ENCODE measurements at places on chromosomes 1 and 21.

DNA sequence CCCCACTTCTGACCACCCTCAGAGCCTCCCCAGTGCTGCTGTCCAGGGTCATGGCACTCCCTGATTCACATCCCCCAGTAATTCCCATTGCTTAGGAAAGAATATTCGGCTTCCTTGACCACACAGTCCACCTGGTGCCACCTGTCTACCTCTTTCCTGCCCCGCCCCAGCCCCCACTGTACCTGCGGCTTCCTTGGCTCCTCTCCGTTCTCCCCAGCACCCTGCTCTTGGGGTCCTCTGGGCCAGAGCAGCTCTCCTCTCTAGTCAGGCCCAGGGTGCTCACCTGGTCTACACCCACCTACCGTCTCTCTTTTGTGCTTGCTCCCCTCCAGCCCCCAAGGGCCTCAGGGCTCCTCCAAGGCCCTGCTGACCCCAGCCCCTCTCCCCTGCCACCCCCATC is 142.6 kb downstream of the PEX14 start:
- no peak for DNase-seq

GRCh38 chr1:157262422-157262821 is 124.2 kb upstream of the ETV3 start:
- DNase-seq, result no peak

- no peak for DNase-seq
Observed at GRCh38 chr1:1144122-1144842, 28.4 kb upstream of the C1orf159 start.

DNA sequence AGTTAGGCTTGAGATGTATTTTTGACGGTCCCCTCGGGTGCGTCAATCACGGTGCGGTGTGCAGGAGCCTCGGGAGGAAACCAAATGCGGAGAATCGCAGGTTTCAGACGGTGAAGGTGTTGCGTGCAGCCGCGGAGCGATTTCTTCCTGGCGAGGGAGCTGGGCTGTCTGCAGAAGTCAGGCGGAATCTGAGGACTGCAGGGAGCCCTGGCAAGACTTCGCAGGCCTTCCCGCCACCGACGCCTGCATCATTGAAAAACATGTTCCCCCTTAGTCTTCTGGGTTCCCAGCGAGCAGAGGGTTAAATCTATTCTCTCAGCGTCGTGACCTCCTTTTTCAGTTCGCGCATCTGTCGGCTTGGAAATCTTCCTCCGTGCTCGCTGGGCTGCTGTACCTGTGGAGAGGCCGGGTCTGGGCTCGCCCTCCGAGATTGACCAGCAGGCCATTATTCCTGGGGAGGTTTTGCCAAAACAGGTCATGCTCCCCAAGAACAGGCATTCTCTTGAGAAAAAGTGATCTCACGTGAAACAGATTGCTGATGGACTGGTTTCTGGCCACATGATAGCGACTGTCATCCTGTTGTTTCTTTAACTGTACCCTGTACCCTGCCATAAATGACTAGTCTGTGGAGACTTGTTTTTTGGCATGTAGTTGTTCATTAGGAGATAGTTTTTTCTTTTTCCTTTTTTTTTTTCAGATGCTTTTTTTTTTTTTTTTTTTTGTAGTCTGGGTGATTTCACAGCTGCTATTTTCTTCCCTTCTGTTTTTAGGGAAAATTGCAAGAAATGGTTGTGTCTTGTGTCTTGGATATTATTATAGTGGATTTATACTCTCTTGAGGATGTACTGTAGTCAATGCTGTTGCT is 894 bp downstream of the EPB41 start:
- DNase-seq, result peak; percentile 42

- DNase-seq, result no peak
Observed at GRCh38 chr1:45713711-45714110, 25.7 kb downstream of the TMEM69 start.

- DNase-seq, result no peak
Observed at GRCh38 chr1:33342041-33342723, 21.3 kb upstream of the A3GALT2 start.

- no peak for DNase-seq
Observed at GRCh38 chr1:55854911-55855310, 639.7 kb upstream of the USP24 start.

DNA sequence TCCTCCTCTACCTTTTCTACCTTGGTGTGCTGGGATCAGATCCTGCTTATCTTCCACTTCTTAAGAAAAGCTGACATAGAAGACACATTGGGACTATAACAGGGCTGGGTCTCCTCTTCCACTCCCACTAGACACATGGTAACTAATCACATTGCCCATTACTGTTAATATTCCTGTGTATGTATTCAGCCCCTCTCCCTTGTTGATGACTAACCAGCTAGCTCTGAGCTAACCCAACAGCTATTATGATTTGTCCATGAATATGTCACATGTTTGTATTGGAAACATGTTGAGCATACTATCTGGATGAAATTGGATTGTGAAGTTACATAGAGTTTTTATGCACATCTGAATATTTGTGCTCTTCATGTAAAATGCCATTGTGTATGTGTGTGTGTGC is 52.9 kb downstream of the MPZL1 start:
- DNase-seq, result no peak

GRCh38 chr1:110411173-110411735 is 3.8 kb upstream of the LAMTOR5 start:
- DNase-seq, result no peak

GRCh38 chr21:23471877-23472276 is 2135.4 kb downstream of the MRPL39 start:
- DNase-seq, result no peak

- DNase-seq, result no peak
Observed at GRCh38 chr1:98940722-98941079, 64.0 kb downstream of the PLPPR5 start.

- DNase-seq, result no peak
Observed at GRCh38 chr1:228986093-228986904, 251.0 kb downstream of the RHOU start.

DNA sequence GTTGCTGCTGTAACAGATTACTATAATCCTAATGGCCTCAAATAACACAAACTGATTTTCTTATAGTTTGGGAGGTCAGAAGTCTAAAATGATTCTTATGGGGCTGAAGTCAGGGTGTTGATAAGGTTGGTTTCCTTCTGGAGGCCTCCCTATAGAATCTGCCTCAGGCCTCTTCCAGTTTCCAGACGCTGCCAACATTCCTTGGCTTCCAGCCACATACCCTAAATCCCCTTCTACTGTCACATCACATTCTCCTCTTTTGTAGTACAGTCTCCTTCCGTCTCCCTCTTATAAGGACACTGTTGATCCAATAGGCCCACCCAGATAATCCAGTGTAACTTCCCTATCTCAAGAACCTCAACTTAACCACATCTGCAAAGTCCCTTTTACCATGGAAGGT is 145.3 kb upstream of the NCAM2 start:
- DNase-seq, result no peak

DNA sequence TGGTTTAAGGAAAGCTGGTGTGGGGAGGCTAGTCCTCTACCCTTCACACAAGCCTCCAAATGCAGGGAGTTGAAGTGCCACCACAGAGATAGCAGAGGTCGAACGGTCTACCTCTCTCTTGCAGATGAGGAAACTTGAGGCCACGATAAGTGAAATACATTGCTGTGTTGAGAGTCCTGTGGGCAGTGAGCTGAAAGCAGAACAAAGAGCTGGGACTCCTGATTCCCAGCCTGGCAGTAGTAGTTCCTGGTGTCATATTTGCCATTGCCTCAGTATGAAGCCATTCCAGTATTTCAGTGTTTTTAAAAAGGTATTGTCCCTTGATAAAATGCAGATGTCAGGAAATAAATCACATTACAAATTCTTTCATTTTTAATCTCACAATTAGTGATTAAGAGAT is 28.6 kb downstream of the AK4 start:
- no peak for DNase-seq

DNA sequence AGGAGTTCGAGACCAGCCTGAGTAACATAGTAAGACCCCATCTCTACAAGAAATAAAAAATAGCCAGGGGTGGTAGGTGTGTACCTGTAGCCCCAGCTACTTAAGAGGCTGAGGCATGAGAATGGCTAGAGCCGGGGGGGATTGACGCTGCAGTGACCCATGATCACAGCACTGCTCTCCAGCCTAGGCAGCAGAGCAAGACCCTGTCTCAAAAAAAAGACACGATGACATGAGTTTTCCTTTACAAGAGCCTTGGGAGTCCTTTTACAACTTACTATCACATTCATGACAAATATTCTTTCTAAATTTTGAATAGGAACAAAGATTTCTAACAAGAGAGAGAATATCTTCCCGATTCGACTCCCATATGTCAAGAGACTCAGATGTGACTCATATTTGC is 3.3 kb upstream of the BRWD1 start:
- no peak for DNase-seq

- DNase-seq, result no peak
Observed at GRCh38 chr1:213719462-213719861, 268.3 kb upstream of the PROX1 start.

- DNase-seq, result no peak
Observed at GRCh38 chr1:86852782-86853408, 61.0 kb downstream of the SELENOF start.

GRCh38 chr1:3515272-3515671 is 60.8 kb downstream of the ARHGEF16 start:
- DNase-seq, result no peak

DNA sequence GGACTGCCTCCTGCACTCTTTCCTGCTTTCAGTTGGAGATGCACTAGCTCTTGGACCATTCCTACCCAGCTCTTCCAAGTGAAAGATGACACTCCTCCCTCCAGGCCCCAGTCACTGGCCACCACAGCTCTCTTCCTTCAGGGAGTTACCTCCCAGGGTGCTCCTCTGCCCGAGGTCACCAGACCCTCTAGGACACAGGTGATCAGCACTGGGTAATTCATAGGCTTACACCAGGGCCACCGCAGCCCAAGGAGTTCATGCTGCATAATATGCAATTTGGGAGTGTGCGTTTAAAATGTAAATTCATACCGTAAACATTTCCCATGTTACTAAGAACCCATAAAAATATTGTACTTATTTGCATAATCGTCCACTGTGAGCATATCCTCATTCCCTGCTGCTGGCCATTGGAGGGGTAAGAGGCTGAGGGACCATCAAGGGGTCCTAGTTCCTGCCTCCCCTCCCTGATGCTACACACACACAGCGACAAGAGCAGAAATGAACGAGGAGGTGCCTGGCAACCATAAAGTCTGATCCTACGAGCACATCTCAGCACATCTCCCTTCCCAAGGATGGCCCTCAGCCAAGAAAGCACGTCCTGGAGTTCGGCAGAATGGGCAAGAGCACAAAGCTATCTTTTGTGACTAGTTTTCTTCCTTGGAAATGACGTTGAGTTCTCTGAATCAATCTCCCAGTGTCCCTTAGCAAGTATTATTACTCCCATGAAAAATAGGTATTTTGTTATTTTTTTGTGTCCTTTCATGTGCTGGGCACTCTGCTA is 222.9 kb upstream of the RAB4A start:
- DNase-seq, result no peak

DNA sequence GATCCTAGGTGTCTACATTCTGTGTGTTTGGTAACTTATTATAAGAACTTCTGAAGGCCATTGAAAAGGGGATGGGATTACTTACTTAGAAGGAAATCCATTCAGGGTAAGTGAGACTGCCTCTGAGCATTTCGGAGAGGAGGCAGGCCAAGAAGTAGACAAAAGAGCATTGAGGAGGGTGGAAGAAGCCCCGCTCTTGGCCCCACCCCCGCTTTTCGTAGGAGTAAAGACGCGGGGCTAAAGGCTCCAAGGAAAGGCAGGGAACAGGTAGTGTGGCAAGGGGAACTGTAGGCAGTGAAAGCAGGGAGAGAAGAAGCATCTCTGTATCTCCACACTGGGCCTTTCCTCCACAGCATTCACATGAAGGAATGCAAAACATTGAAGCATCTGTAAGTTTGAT is 51.8 kb upstream of the GRIK1 start:
- no peak for DNase-seq

GRCh38 chr1:242189591-242189990 is 190.7 kb upstream of the MAP1LC3C start:
- DNase-seq, result no peak

- no peak for DNase-seq
Observed at GRCh38 chr1:175150596-175151319, 41.8 kb downstream of the KIAA0040 start.

Measured in left renal cortex interstitium (tissue), 4 donors.